ENCODE measurements at places on chromosomes 16 and 17. TPM values are rescaled to one million over a fixed set of nuclear protein-coding genes. Genes with fewer than 3 reads are reported as not detected.
A peak's percentile ranks its signal among the peaks of the same experiment; 100 is the strongest.

ZP2 gene
- total RNA-seq: not detected

PIPOX gene
- total RNA-seq: 2.2 TPM

TP53TG3F gene
- not detected for total RNA-seq

LRRC75A gene
- 2.2 TPM for total RNA-seq

KLHDC4 gene
- total RNA-seq: 77.3 TPM

CD2BP2 gene
- 89.5 TPM for total RNA-seq

CCDC144A gene
- 1.2 TPM for total RNA-seq

DYNLRB2 gene
- total RNA-seq: 0.58 TPM

CACNG4 gene
- not detected for total RNA-seq

SLC52A1 gene
- total RNA-seq: 0.64 TPM

DNA sequence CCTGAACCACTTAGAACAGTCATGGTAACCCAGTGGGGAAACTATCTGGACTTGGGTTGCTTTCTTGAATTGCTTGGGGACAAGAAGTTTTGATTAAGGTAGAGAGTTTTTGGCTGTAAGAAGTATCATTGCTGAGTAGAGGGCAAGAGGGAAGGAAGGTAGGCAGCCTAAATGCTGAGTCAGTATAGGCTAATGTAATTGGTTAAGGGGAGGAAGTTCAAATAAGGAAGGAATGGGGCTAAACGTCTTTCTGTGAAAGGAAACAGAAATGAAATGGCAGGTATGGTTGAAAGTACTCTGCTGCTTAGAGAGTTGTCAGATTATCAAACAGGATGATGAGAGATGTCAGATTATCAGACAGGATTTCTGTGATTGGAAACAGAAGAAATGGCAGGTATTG lies 20.3 kb downstream of the KPNB1 start:
- no peak overlapping the region for H3K27ac ChIP-seq
- no peaks in the 10 kb centered on the region for H3K27me3 ChIP-seq
- peaks cover 6% of the 10 kb centered on the region for H3K4me1 ChIP-seq

DNA sequence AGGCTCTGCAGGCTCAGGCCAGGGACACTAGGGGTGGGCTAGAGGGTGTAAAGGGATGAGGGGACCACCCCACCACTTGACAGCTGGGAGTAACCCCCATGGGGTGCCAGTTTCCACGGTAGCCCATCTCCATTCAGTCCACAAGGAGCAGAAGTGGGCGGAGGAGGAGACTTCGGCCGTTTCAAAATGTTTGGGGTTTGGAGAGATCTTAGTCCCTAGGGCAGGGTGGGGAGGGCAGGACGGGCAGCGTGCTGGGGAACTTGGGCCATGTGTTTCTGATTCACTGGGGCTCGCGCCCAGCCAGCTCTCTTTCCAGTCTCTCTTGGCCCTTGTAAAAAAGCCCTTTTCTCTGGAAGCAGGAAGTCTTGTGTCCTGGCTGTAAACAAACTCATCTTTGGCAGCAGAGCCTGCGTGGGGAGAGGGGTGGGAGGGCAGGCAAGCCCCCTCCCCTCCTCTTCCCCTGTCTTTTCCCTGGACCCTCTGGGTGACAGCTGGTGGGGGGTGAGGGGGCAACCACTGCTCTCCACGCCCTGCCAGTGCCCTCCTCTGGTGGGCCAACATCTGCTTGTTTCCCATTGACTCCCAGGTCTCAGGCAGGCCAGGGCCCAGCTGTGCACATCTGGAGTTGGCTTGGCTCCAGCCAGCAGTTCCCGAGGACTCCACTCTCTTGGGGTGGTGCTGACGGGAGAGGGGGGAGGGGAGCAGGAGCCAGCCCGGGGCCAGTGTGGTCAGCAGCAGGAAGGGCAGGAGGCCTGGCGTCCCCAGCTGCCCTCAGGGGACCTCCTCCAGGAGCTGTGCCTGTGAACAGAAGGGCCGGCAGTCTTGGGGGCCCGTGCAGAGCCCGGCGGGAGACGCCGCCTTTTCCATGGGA lies 8.1 kb downstream of the CYGB start:
- H3K27me3 ChIP-seq: no peaks in the 10 kb centered on the region
- no peak for DNase-seq
- H3K4me3 ChIP-seq: no peak overlapping the region
- H3K4me1 ChIP-seq: peaks cover 33% of the 10 kb centered on the region
- no peaks in the 10 kb centered on the region for H3K36me3 ChIP-seq

DNA sequence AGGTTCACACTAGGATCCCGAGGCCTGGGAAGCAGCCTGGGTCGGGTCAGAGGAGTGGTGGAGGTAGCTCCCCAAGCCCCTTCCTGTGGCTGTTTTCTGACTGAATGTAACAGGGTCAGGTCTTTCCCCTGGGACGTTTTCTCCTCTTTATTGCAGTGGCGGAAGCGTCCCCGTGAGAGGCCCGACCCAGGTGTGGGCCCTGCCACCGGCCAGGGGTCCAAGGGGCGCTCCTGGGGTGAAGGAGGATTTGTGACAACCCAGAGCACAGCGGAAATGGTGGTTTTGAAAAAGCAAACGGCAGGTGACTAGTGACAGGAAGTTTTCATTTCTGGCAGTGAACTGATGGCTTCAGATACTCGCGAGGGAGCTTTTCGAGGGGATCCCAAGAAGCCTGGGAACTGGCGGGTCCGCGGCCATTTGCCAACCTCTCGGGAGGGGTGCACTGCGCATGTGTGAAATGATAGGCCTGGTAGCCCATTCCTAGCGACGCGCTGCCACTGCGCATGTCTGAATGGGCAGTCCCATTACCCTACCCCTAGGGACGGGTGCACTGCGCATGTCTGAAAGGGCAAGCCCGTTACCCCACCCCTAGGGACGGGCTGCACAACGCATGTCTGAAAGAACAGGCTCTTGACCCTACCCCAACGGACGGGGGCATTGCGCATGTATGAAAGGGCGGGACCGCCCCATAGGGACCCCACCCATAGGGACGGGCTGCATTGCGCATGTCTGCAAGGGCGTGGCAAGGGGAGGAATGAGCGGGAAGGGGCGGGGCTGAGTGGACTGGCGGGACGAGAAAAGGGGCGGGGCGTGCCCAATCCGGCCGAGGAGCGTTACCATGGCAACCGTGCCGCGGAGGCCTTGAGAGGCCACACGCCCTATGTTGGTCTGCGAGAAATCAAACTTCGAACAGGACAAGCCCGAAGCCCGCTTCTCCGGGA lies 1747.9 kb downstream of the TP53TG3F start:
- no peaks in the 10 kb centered on the region for H3K36me3 ChIP-seq
- no peak for DNase-seq
- no peaks in the 10 kb centered on the region for H3K27me3 ChIP-seq
- H3K4me3 ChIP-seq: no peak overlapping the region
- no peaks in the 10 kb centered on the region for H3K4me1 ChIP-seq

DNA sequence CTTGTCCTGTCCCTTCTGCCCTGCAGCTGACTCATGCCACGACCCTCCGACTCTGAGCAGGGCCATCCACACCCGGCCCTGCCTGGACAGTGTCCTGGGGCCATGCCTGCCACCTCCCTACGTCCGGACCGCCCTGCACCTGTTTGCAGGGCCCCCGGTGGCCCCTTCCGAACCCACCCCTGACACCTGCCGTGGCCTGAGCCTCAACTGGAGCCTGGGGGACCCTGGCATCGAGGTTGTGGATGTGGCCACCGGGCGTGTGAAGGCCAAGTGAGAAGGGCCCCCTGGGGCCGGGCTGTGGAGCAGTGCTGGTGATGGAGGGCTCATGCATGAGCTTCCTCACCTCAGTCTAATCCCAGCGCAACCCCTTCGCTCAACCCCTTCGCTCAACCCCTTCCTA lies 5.1 kb downstream of the ADAD2 start:
- no peak for DNase-seq
- no peaks in the 10 kb centered on the region for H3K27me3 ChIP-seq
- no peaks in the 10 kb centered on the region for H3K36me3 ChIP-seq
- H3K27ac ChIP-seq: no peak overlapping the region
- no peak overlapping the region for H3K4me3 ChIP-seq

- no peak overlapping the region for H3K4me3 ChIP-seq
- H3K4me1 ChIP-seq: no peaks in the 10 kb centered on the region
- no peak for DNase-seq
- no peak overlapping the region for H3K27ac ChIP-seq
- no peaks in the 10 kb centered on the region for H3K27me3 ChIP-seq
- H3K36me3 ChIP-seq: no peaks in the 10 kb centered on the region
Observed at GRCh38 chr16:74107795-74108610, 188.6 kb upstream of the PSMD7 start.

DNA sequence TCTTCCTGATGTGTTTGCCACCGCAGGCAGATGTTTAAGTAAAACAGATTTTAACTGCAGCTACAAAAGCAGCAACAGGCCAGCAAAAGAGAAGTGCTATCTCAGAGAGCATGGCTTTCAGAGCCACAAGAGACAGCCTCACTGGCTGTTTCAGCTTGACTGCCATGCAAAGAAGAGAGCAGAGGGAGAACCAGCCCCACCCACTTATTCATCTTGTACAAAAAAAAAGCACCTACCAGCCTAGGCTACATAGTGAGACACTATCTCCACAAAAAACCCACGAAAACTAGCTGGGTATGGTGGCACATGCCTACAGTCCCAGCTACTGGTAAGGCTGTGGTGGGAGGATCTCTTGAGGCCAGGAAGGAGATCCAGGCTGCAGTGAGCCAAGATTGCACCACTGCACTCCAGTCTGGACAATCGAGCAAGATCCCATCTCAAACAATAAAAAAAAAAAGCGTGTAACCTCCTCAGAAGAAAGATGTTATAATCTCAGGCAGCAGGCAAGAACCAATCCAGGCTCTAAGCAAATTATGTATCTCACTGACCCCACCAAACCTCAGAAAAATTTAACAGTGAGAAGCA lies 30.0 kb downstream of the STH start:
- no peaks in the 10 kb centered on the region for H3K27me3 ChIP-seq
- H3K36me3 ChIP-seq: peaks cover 54% of the 10 kb centered on the region
- no peak overlapping the region for H3K4me3 ChIP-seq
- H3K27ac ChIP-seq: no peak overlapping the region

DNA sequence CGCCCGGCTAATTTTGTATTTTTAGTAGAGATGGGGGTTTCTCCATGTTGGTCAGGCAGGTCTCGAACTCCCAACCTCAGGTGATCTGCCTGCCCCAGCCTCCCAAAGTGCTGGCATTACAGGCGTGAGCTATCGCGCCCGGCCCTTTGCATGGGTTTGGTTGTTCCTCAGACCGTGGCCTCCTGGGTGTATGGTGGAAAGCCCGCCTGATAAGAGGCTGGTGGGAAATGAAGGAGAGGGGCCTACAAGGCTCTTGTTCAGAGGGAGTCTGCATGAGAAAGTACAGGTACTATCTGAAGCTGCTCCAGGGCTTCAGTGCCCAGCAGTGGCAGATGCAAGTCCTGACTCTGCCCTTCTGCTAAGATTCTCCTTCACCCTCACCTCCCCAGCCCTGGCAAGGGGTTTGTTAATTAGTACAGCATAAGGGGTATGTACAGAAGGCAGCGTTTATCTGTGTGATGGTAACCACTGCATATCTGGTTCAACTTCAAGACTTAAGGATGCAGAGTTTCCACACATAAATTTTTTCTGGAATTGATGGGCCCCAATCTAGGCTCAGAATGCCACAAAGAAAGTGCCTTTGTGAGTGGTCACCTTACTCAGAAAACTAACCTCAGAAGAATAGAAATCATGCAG lies 24.2 kb downstream of the GRB7 start:
- DNase-seq: no peak
- H3K27ac ChIP-seq: no peak overlapping the region
- peaks cover 36% of the 10 kb centered on the region for H3K36me3 ChIP-seq
- no peaks in the 10 kb centered on the region for H3K27me3 ChIP-seq

- H3K36me3 ChIP-seq: no peaks in the 10 kb centered on the region
- DNase-seq: no peak
- H3K4me3 ChIP-seq: no peak overlapping the region
- no peaks in the 10 kb centered on the region for H3K27me3 ChIP-seq
- H3K27ac ChIP-seq: no peak overlapping the region
Observed at GRCh38 chr17:34125010-34125409, 130.1 kb upstream of the CCL2 start.

DNA sequence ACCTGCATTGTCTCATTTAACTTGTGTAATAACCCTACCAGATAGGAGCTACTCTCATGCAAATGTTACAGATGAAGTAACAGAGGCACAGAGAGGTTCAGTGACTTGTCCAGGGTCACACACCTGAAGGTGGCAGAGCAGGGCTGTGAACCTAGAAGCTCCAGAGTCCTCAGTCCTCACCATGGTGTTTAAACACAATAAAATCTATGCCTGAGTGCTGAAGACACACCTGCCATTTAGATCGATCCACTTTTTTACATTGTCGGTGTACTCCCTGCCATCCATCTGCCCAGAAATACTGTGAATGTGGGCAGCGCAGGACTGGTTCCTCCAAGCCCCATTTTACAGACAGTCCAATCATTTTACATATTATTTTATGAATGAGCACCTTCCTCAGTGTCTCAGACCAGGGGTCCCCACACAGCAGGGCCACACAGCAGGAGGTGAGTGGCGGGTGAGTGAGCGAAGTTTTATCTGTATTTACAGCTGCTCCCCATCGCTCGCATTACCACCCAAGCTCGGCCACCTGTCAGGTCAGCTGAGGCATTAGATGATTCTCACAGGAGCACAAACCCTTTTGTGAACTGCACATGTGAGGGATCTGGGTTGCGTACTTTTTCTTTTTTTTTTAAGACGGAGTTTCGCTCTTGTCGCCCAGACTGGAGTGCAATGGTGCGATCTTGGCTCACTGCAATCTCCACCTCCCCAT lies 5.6 kb downstream of the IL4R start:
- H3K4me3 ChIP-seq: peak overlapping the region; percentile 90
- peaks cover 95% of the 10 kb centered on the region for H3K4me1 ChIP-seq
- no peaks in the 10 kb centered on the region for H3K36me3 ChIP-seq
- no peak overlapping the region for H3K27ac ChIP-seq
- no peak for DNase-seq

- H3K27me3 ChIP-seq: no peaks in the 10 kb centered on the region
- H3K4me1 ChIP-seq: peaks cover 37% of the 10 kb centered on the region
- DNase-seq: no peak
- H3K36me3 ChIP-seq: no peaks in the 10 kb centered on the region
- peak overlapping the region; percentile 75 for H3K27ac ChIP-seq
- peak overlapping the region; percentile 87 for H3K4me3 ChIP-seq
Observed at GRCh38 chr16:21598701-21599121, 666 bp upstream of the METTL9 start.

DNA sequence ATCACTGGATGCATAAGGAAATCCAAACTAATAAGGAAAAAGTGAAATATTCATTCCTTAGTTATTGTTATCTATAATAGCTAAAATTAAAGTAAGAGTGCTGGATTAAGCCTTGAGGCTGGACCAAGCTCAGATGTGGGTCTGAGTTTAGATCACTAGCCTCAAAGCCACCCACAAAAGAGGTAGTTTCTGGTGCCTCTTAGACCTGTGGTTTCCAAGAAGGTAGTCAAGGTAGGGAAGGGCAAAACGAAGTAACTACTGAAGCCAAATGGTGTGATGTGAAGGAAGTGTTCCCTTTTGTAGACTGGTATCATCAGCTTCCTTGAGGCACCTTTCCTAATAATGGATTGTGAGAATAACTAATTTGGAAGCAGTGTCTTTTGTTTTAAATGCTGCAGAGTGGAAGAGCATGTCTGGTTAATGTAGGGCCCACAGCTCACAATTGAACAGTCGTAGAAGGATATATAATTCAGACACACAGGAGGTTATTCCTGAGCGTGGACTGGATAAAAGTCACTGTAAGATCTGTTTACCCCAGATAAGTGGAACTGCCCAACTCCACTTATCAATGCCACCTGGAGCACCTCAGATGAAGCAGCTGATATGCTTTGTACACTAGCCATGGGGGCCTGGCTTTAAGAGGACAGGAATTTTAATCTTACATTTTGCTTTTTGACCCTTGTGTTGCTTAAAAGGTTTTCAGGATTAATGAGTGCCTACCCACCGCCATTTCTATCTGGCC lies 31.7 kb upstream of the LCMT1 start:
- H3K36me3 ChIP-seq: no peaks in the 10 kb centered on the region
- H3K4me1 ChIP-seq: no peaks in the 10 kb centered on the region
- H3K27ac ChIP-seq: peak overlapping the region; percentile 1

GRCh38 chr16:53080345-53081031 lies 25.7 kb downstream of the CHD9 start:
- no peak for DNase-seq
- H3K36me3 ChIP-seq: no peaks in the 10 kb centered on the region
- no peak overlapping the region for H3K4me3 ChIP-seq
- no peak overlapping the region for H3K27ac ChIP-seq
- H3K27me3 ChIP-seq: no peaks in the 10 kb centered on the region
- no peaks in the 10 kb centered on the region for H3K4me1 ChIP-seq

All from CD8-positive, alpha-beta memory T cell (primary cell).